ENCODE measurements at places on chromosomes 11 and 22. TPM values are rescaled to one million over a fixed set of nuclear protein-coding genes. Genes with fewer than 3 reads are reported as not detected.

MIOX gene
- polyA plus RNA-seq, result 2.9 TPM

DNA sequence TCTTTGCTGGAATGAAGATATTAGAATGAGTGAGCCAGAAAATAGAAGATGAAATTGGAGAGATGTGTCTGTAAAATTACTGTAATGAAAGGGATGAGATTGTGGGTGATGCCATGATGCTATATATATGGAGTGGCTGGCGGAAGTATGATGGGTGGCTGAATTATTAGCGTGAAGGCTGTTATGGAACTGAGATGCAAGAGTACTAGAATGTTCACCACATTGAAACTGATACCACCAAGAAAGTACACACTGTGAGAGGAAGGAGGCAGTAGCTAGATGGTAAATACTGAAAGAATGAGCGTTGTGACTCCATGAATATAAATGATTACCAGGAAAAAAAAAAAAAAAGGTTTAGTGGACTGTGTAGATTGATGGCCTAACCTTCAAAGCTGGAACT lies 411.9 kb downstream of the CNTN5 start:
- no peak for DNase-seq

CCDC88B gene
- 3.6 TPM for polyA plus RNA-seq

NOX4 gene
- polyA plus RNA-seq, result not detected

UBQLN3 gene
- not detected for polyA plus RNA-seq

C11orf16 gene
- polyA plus RNA-seq, result not detected

PDGFD gene
- 0.09 TPM for polyA plus RNA-seq

- no peak for DNase-seq
Measured at GRCh38 chr11:19204836-19205235, 3.1 kb upstream of the CSRP3 start.

CARD10 gene
- polyA plus RNA-seq, result 92.3 TPM

DNA sequence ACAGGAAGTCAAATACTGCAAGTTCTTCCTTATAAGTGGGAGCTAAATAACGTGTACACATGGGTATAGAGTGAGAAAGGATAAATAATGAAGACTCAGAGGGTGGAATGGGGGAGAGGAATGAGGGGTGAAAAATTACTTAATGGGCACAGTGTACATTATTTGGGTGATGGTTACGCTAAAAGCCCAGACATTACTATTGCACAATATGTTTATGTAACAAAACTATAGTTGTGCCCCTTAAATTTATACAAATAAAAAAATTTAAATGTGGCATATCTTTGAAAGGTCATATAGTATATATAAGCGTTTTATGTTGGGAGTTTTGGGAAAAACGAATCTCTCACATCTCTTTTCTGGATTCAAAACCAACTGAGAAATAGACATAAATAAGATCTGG lies 96.1 kb downstream of the KIF18A start:
- DNase-seq, result no peak

DNA sequence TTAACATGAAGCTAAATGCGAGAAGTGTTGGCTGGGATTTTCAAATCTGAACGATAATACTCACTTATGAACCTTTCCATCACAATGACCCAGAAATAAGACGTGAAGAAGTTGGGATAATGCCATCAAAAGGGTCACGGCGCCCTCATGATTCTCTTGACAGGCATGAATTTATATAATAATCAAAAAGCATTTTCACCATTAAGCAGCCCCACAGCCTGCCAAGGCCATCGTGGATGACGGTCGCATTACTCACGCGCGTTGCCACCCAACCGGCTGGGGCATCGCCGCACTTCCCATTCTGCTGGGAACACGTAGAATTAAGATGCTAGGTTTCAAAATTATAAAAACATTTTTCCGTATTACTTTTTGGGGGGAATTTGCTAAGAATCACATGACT lies 18.9 kb upstream of the GAL start:
- DNase-seq, result no peak

MMP27 gene
- polyA plus RNA-seq, result not detected

CARNS1 gene
- polyA plus RNA-seq, result not detected

DNA sequence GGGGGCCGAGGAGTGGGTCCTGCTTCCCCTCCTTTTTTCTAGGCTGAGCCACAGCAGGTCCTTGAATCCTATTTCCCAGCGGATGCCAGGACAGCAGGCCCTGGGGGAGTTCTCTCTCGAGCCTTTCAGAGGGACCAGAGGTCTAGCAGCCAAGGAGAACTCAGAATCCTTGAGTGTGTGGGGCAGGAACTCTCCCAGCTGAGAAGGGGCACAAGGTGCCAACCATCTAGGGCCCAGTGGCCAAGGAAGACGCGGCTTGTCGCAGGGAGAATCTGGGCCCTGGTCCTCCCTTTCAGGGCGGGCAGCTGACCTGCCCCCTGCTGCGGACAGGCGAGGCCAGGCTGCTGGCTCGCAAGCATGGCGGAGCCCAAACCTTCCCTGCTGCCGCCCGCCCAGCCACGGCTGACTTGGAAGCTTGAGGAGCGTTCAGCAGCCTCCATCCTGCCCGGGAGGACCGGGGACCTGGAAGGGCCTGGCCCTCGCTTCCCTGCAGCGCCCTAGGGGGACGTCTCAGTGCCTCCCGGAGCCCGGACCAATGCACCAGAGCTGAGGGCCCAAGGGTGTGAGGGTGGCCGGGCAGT lies 972 bp upstream of the TSSC4 start:
- DNase-seq, result no peak

SMC1B gene
- not detected for polyA plus RNA-seq

DNA sequence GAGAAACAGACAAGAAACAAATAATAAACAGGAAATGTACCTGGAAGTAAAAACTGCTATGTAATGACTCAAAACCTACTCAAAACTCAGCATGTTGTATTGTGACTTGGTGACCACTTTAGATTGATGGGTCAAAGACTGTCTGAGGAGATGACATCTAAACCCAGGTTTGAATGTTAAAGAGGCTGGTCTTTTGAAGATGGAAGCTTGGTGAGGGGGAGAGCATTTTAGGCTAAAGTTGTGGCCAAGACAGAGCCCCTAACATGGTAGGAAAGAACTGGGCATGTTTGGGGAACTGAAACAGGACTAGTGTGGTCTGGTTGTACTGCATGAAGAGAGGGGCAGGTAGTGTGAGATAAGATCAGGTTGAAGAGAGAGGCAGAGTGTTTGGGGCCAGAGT lies 85.3 kb upstream of the MYO18B start:
- DNase-seq, result no peak

DNA sequence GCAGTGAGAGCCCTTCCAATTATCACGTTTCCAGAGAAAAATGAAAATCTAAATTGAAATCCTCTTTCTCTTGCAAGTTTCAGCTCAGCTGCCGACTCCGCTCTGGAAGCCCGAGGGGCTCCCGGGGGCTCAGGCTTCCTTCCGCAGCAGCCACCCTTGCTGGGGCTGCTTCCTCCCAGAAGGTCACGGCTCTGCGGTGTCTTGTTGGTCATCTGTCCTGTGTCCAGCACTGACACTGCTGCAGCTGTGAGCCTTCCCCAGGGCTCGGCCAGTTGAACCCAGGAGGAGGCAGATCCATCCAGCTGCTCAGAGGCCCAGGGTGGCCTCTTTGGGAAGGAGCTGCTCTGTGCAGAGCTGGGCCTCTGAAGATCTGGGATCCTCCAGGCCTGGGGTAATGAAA lies 1337.2 kb downstream of the TBC1D22A start:
- DNase-seq, result no peak

DNA sequence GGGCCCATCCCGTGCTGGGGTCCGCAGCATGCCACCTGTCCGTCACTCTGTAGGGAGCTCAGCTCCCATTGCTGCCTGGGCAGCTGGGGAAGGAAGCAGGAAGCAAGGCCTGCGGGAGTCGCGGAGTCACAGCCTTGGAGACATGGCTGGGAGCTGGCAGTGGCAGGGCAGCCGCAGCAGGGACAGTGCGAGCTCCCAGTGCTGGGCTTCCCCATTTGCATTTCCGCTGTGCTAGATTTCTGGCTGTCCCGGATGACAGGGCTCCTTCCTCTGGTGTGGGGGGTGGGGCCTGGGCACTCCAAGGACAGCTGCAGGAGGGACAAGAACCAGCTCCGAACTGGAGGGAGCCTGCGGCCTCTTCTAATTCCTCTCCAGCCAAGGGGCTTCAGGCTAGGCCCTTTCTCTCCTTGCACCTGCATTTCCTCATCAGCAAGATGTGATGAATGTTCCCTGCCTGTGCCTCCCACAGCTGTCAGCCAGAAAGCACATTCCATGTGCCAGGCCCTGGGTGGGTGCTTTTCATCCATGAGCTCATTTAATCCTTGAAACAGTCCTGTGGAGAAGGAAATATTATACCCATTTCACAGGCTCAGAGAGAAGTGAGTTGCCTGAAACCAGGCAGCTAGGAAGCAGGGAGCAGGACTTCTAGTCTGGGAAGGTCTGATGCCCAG lies 48.0 kb downstream of the MYO7A start:
- no peak for DNase-seq

TIGD3 gene
- polyA plus RNA-seq, result 0.49 TPM

Measured in HepG2 (cell line).